ENCODE measurements at places on chromosomes 12 and 14.

- DNase-seq, result no peak
Measured at GRCh38 chr12:132210223-132211055, 66.2 kb downstream of the NOC4L start.

GRCh38 chr12:77894556-77894955, 63.9 kb downstream of the NAV3 start:
- DNase-seq, result no peak

- DNase-seq, result no peak
Measured at GRCh38 chr14:104227806-104228205, 89.4 kb downstream of the KIF26A start.

- no peak for DNase-seq
Measured at GRCh38 chr14:99324291-99324690, 52.3 kb upstream of the BCL11B start.

- DNase-seq, result peak; percentile 41
Measured at GRCh38 chr12:32302218-32303173, 96.9 kb upstream of the FGD4 start.

GRCh38 chr12:93990832-93991803, 157.3 kb upstream of the PLXNC1 start:
- no peak for DNase-seq

DNA sequence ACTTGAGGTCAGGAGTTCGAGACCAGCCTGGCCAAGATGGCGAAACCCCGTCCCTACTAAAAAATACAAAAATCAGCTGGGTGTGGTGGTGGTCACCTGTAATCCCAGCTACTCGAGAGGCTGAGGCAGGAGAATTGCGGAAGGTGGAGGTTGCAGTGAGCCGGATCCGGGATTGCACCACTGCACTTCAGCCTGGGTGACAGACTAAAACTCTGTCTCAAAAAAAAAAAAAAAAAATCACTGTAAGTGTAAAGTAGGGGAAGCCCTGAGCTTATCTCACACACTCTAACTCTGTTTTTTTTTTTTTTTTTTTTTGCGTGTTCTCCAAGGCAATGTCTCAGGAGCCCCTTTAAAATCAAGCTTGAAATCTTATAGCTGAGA, 421 bp upstream of the RBMS2 start:
- DNase-seq, result no peak

- DNase-seq, result no peak
Measured at GRCh38 chr14:24122898-24123297, 7.6 kb upstream of the FITM1 start.

DNA sequence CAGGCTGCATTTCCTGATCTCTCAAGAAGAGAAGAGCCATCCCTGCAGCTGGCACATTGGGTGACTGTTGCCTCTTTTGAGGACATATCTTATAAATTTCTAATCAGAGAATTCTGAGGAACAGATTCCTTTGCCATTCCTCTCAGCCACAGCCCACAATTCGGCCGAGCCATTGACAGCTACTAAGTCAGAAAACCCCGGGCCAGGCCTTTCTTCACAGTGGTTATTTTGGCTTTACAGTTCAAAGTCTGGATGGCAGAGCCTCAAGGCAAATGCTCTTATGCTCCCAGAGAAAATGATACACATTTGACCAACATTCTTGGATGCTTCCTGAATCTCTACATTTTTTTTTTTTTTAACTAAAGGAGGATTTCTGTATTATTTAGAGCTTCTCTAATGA, 138.4 kb upstream of the FRMD6 start:
- DNase-seq, result no peak

- no peak for DNase-seq
Measured at GRCh38 chr12:88309546-88309945, 167.4 kb downstream of the TMTC3 start.

- DNase-seq, result no peak
Measured at GRCh38 chr14:61774861-61775260, 12.6 kb downstream of the SNAPC1 start.

- DNase-seq, result no peak
Measured at GRCh38 chr12:102509123-102509626, 28.8 kb upstream of the IGF1 start.

- DNase-seq, result no peak
Measured at GRCh38 chr12:64752032-64752431, 7.2 kb downstream of the GNS start.

GRCh38 chr12:76006028-76006925, 25.3 kb downstream of the PHLDA1 start:
- no peak for DNase-seq

- no peak for DNase-seq
Measured at GRCh38 chr12:102484017-102484416, 3.7 kb upstream of the IGF1 start.
